Amygdala (tissue), 56 donors: ENCODE measurements at places on chromosomes 3 and 15.

DNA sequence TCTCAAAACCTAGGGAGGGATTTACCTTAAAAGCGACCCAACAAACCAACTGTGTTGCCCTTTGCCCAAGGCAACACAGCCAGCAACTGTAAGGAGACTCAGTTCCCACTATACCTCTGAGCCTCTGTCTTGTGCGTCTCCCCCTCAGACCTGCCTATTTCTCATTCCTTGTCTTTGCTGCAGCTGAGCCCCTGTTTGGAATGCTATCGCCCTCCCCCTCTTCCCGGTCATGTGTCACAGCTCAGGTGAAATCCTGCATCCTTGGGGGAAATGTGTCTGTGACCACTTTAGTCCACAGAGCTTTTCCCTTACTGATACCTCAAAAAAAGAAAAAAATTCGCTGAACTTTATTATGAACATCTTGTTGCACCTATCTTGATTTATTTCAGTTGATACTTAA is 52.0 kb upstream of the LRIG1 start:
- no peak for DNase-seq

DNA sequence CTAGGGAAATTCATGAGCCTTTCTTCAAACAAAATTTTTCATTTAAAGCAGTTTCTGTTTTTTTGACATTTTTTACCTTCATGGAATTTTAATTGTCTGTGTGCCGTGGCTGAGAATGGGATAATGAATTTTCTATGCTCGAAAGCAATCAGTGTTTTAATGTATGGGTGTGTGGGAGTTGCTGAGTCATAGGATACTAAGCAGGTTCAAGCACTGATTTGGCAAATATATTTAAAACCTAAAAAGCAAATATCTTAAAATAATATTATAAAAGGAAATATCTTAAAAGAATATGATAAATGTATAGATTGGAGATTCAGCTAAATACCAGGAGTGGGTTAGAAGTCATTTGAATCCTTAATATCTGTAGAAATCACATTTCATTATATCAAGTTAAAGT is 173.6 kb upstream of the LRRFIP2 start:
- DNase-seq = no peak

- no peak for DNase-seq
These were observed 1.3 kb downstream of the ALPK3 start for GRCh38 chr15:84818261-84819131.

- no peak for DNase-seq
These were observed 243.2 kb downstream of the ROBO2 start for GRCh38 chr3:77283108-77283507.

GRCh38 chr3:186483611-186484340 is 60.4 kb downstream of the CRYGS start:
- no peak for DNase-seq
